NCI-H1694 treated with DMSO at 0.1 percent for 48 hours (cell line): ENCODE measurements at places on chromosomes 11 and 22.

GRCh38 chr22:26529345-26529744 is 17.1 kb upstream of the TFIP11 start:
- DNase-seq: no peak

DNA sequence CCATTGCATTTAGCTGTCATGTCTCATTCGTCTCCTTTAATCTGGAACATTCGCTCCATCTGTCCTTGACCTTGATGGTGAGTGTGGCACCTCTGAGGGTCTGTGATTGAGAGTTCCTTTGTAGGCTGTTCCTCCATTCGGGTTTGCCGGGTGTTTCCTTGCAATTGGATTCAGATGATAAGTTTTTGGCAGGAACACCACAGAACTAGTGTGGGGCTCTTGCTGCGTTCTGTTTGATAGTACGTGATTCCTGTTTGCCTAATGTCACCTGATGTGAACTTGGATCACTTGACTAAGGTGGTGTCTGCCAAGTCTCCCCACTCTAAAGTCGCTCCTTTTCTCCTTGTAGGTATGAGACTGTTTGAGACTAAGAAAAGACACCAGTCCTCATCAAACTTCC is 109.7 kb upstream of the TMEM45B start:
- DNase-seq: no peak

DNA sequence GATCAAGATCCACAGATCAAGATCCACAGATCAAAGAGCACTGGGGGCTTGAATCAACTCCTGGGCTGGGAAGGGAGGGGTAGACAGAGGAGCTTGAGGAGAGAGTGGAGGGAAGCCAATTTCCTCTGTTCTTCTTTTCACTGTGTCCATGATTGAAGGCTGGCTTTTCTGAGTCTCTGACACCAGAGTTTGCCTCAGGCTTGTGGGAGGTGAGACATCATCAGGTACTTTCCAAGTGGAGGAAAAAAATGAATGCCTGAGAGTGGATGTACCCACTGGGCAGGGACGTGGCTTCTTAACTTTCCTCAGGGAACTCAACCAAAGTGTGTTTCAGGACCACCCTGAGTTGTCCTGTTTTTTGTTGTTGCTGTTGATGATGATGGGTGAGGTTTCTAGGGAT is 11.0 kb upstream of the HEPHL1 start:
- DNase-seq: no peak

GRCh38 chr11:116072133-116072532 is 567.9 kb upstream of the CADM1 start:
- no peak for DNase-seq

DNA sequence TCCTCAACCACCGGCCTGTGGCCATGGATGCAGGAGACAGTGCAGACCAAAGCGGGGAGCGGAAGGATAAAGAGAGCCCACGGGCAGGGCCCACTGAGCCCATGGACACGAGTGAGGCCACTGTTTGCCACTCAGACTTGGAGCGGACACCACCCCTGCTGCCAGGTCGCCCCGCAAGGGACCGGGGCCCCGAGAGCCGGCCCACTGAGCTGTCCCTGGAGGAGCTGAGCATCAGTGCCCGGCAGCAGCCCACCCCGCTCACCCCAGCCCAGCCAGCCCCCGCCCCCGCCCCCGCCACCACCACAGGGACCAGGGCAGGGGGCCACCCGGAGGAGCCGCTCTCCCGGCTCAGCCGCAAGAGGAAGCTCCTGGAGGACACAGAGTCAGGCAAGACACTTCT is 14.5 kb upstream of the SUSD2 start:
- no peak for DNase-seq

- DNase-seq: no peak
Observed at GRCh38 chr22:24190596-24191208, 9.4 kb downstream of the SUSD2 start.

- DNase-seq: no peak
Observed at GRCh38 chr11:70844387-70844786, 408.0 kb downstream of the SHANK2 start.

GRCh38 chr22:38257650-38258250 is 15.1 kb downstream of the TMEM184B start:
- DNase-seq: no peak

DNA sequence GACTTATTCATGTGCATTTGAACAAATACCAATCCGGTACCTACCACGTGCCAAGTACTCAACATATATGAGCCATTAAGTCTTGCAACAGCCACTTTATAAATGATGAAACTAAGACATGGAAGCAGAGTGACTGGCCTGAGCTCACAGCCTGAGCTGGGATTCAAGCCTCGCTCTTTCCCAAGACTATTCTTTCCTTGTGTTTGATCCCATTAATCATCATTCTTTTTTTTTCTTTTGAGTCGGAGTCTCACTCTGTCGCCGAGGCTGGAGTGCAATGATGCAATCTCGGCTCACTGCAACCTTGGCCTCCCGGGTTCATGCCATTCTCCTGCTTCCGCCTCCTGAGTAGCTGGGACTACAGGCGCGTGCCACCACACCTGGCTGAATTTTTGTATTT is 119.3 kb downstream of the ABTB2 start:
- DNase-seq: no peak

- DNase-seq: no peak
Observed at GRCh38 chr11:74297484-74297883, 14.0 kb downstream of the P4HA3 start.

DNA sequence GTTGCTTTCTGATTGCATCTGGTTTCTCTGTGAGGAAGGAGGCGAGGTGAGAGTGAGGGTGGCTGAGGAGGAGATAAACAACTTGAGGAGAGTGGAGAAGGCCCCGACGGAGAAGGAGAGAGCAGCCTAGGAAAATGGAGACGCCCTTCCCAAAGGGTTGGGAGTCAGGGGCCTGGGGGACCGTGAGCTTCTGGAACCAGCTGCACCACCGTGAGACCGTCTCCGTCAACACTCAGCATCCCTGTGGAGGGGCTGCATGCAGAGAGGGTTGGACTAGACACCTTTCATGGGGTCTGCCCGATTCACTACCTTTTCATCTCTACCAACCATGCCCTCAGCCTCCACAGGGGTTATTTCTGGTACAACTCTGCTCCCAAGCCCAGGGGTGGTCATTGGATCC is 13.3 kb upstream of the KMT5B start:
- no peak for DNase-seq

GRCh38 chr11:88596786-88597185 is 259.2 kb upstream of the CTSC start:
- DNase-seq: no peak

DNA sequence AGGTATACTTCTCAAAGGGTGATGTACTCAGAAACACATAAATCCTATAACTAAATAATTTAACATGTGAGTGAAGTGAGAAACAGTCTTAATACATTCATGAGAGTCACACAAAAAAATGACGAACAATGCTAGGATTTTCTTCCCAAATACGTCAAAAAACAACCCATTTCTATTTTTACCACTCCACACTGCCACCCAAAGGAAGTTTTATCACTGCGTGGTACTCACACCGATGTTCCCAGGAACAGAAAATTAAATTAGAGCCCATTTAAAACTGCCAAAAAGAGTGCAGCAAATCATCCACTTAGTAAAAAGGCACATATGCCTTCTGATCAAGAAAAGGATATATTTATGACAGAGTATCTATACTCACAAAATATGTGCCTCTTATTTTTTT is 710.9 kb upstream of the FAT3 start:
- no peak for DNase-seq

- DNase-seq: no peak
Observed at GRCh38 chr11:95486979-95487378, 256.0 kb upstream of the SESN3 start.

DNA sequence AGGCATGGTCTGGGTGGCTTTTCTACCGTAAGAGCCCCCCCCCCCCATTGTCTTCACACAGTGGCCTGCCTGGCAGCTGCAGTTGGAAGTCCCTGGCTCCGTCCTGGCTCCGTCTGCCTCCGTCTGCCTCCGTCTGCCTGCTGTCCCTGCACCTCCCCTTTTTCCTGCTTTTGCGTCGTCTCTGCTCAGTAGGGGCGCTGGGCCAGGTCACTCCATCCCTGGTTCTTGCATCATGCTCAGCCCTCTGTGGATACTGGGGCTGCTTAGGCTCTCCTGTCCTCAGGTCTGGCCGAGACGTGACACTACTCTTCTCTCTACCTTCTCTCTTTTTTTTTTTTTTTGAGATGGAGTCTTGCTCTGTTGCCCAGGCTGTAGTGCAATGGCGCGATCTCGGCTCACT is 27.8 kb downstream of the AP2A2 start:
- DNase-seq: no peak

GRCh38 chr11:61494381-61494961 is 14.1 kb upstream of the LRRC10B start:
- DNase-seq: peak; percentile 19

- no peak for DNase-seq
Observed at GRCh38 chr11:126231725-126232459, 20.3 kb downstream of the FAM118B start.

- no peak for DNase-seq
Observed at GRCh38 chr11:116558504-116559211, 214.1 kb downstream of the BUD13 start.

- no peak for DNase-seq
Observed at GRCh38 chr11:72330131-72330727, 86.3 kb upstream of the PHOX2A start.

GRCh38 chr11:78465169-78465942 is 47.7 kb upstream of the GAB2 start:
- DNase-seq: no peak

GRCh38 chr22:47168900-47169800 is 406.7 kb downstream of the TBC1D22A start:
- no peak for DNase-seq

GRCh38 chr11:696955-697491 is 1.4 kb downstream of the TMEM80 start:
- DNase-seq: no peak

- no peak for DNase-seq
Observed at GRCh38 chr22:28329186-28330073, 350.2 kb downstream of the TTC28 start.

GRCh38 chr11:130849215-130849568 is 67.1 kb downstream of the SNX19 start:
- no peak for DNase-seq

DNA sequence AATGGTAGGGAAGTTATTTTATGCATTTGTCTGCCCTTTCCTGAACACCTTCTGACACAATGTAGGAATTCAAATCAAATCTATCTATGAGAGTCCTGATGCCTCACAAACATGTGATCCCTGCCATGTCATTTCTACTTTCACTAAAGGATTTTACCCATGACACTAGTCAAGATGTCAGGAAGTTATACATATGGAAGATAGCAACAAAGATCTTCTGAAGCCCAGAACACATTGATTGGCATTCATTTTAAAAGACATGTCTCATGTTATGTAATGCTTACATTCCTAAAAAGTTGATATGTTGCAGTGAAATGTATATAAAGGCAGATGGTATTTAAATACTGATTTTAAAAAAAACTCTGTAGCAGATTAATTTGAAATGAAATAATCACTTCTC is 61.5 kb downstream of the FAM76B start:
- no peak for DNase-seq

DNA sequence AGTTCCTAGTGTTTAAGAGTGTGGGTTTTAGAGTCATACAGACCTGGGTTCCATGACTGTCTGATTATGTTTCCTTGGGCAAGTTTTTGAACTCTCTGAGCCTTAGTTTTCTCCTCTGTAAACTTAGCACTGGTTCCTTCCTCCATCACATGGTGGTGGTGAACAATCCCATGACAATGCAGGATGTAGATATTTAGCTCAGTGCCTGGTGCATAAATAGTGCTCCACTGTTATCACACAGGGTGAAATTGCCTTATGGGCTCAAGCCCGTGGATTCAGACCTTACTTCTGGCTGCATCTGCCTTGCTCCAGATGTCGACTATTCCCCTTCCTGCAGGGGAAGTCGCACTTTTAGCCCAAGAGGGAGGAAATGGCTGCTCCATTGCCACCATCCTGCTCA is 62.7 kb downstream of the LDLRAD3 start:
- DNase-seq: no peak

GRCh38 chr11:134044514-134045284 is 24.2 kb upstream of the JAM3 start:
- DNase-seq: no peak

DNA sequence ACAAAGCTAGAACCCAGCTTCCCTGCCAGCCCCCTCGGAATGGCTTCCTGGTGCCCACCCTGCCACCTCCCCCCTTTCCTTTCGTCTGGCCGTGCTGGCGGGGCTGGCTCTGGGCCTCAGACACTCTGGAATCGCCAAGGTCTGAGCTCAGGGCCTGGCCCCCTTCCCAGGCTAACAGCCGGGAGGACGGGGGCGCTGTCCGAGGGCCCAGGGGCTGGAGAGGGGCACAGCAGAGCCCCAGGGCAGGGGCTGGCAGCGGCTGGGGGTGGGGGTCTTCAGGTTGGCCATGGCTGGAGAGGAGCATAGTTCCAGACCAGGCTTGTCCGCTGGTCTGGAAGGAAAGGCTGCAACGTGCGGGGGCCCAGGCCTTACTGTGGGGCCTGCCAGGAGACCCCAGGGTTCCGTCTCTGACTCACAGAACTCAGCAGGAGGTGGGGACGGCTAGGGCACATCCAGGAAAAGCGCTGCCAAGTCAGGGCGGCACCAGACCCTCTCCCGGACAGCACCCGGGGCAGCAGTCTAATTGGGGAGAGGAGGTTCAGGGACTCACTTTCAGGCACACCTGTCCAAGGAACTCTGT is 861 bp upstream of the LTBP3 start:
- no peak for DNase-seq

DNA sequence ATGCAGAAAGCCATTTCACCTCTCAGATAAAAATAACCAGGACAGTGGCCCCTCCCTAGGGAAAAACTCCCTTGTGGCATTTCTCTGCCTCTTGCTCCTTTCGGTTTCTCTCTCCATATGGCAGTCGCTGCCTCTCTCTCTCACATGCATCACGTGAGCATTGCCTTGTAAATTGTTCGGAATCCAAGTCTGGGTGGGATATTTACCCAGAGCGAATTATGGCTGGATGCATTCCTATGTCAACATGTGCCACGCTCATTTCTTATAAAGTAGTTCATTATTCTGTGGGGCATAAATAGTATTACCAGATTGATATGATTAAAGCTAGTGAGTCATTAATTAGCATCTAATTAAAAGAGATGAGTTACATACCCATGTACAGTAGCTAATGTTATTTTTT is 392.9 kb downstream of the INSC start:
- peak; percentile 70 for DNase-seq
